Lung (tissue), 17 donors: ENCODE measurements at places on chromosomes 1 and 21.

DNA sequence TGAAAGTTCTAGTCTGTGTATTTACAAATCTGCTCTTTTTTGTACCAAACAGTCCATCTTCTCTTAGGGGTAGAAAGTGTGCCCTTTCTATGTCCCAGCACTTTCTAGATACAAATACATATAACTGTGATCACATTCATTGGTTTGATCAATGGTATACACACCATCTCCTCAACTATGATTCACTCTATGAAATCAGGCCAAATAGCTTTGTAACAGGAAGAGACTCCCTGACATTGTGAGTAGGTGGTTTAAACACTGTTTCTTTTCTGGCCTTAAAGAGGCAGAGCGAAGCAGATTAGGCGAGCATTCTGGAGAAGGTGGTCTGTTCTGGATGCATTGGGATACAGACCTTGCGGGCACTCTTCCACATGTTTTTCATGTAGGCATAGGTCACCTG, 39.3 kb upstream of the EXOSC10 start:
- DNase-seq: no peak

DNA sequence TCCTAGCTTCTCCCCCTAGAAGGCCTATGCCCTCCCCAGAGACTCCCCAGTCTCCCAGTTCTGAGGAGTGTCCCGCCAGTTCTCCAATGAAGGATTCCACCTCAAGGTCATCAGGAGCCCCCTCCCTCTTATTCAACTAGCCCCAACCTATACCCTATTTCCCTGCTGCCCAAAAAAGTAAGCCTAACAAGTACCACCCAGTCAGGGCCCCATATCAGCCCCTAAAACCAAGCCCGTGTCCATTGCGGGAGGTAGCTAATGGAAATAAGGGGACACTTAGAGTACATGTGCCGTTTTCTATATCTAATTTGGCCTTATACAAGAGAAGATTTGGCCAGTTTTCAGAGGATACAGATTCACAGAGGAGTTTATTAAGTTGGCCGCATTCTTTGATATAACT, 416.2 kb downstream of the MATN1 start:
- no peak for DNase-seq

GRCh38 chr1:160539990-160540858, 17.2 kb upstream of the SLAMF6 start:
- no peak for DNase-seq

DNA sequence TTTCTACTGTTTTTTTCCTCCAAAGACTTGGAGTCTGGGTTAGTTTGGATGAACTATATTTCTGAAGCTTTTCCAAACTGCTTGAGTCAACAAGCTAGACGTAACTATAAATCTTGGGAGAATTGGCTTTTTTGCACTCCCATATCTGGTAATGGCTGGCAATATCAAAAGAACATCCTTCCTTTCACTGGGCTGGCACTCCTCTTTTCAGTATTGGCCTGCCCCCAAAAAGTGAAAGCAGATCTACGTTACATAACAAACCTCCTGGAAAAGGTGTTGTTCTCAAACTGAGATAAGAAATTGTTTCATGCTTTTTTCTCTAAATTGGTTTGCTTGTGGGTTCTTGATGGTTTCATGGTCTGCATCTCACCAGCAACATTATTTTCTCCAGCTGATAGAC, 499.3 kb downstream of the NEGR1 start:
- DNase-seq: no peak

DNA sequence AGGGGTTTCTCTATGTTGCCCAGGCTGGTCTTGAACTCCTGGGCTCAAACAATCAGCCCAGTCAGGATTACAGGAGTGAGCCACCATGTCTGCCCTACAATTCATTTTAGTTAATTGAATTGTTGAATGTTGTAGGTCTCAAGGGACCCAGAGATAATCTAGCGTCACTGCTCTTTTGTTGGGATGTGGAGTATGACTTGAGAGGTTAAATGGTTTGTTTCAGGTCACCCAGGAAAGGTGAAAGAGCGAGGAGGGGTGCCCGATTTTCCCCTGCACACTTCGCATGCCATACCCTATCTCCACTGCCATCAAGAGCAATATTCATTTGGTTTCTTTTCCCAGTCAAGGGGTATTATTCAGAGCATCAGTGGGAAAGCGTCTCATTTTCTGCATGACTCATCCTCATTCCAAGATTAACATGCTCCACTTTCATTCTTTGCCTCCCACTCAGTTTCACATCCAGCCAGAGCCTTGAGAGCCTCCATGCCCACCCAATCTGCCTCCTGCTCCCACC, 13.1 kb upstream of the SLC30A1 start:
- no peak for DNase-seq

GRCh38 chr21:15152591-15152990, 87.8 kb upstream of the NRIP1 start:
- DNase-seq: no peak

GRCh38 chr21:22609802-22610201, 1611.6 kb downstream of the NCAM2 start:
- DNase-seq: no peak

- no peak for DNase-seq
Observed at GRCh38 chr1:206662396-206663092, 22.2 kb upstream of the MAPKAPK2 start.

- no peak for DNase-seq
Observed at GRCh38 chr1:95467036-95467435, 233.0 kb downstream of the RWDD3 start.

- DNase-seq: no peak
Observed at GRCh38 chr21:37363936-37364335, 2.6 kb upstream of the DYRK1A start.
